ENCODE measurements at places on chromosomes 5 and 9. TPM values are rescaled to one million over a fixed set of nuclear protein-coding genes. Genes with fewer than 3 reads are reported as not detected.

The PCDHA9 gene
- total RNA-seq = 4.6 TPM

The STC2 gene
- total RNA-seq = 48.9 TPM

The AQP7 gene
- not detected for total RNA-seq

The PCDHGA9 gene
- total RNA-seq = 21.7 TPM

The FLT4 gene
- total RNA-seq = 15.1 TPM

The PCDHB14 gene
- 13.5 TPM for total RNA-seq

The HTR1A gene
- not detected for total RNA-seq

The ORM1 gene
- not detected for total RNA-seq

The CAPSL gene
- total RNA-seq = not detected

The RANBP3L gene
- total RNA-seq = 2.0 TPM

The PCDHGB1 gene
- 10.9 TPM for total RNA-seq

The ALDOB gene
- 0.33 TPM for total RNA-seq

The WNT8A gene
- total RNA-seq = not detected

The TMEM171 gene
- 1.6 TPM for total RNA-seq

The QRFP gene
- not detected for total RNA-seq

The TMEM8B gene
- 16.6 TPM for total RNA-seq

The COL27A1 gene
- total RNA-seq = 34.6 TPM

The OMD gene
- total RNA-seq = 34.4 TPM

The PALM2AKAP2 gene
- total RNA-seq = 40.9 TPM

The CARTPT gene
- total RNA-seq = not detected

The GPR21 gene
- 7.7 TPM for total RNA-seq

The IGFBPL1 gene
- total RNA-seq = 11.7 TPM

The C7 gene
- 7.5 TPM for total RNA-seq

The PCDHB7 gene
- total RNA-seq = 7.9 TPM

The FOXD4L3 gene
- total RNA-seq = not detected

All from camera-type eye (tissue), 1 donor.